A549 treated with CpdA at 1 μM for 4 hours (cell line): ENCODE measurements at places on chromosomes 5 and 9. TPM values are rescaled to one million over a fixed set of nuclear protein-coding genes. Genes with fewer than 3 reads are reported as not detected.

Gene STK32A
- 0.09 to 0.30 TPM (median 0.29 TPM) in 5 replicates for total RNA-seq

Gene ATOSB
- 6.5 to 10.7 TPM (median 9.3 TPM) in 5 replicates for total RNA-seq

Gene SLC46A2
- total RNA-seq: not detected in 5 replicates

Gene NCBP1
- 25.6 to 29.4 TPM (median 29.0 TPM) in 5 replicates for total RNA-seq

Gene PARP8
- total RNA-seq: 0.10 to 0.41 TPM (median 0.25 TPM) in 5 replicates

Gene TLX3
- total RNA-seq: not detected in 5 replicates

Gene SHOC1
- total RNA-seq: 0.01 TPM in 1 of 5 replicates, not detected in the others
